ENCODE measurements at places on chromosomes 3 and 15. TPM values are rescaled to one million over a fixed set of nuclear protein-coding genes. Genes with fewer than 3 reads are reported as not detected.

DNA sequence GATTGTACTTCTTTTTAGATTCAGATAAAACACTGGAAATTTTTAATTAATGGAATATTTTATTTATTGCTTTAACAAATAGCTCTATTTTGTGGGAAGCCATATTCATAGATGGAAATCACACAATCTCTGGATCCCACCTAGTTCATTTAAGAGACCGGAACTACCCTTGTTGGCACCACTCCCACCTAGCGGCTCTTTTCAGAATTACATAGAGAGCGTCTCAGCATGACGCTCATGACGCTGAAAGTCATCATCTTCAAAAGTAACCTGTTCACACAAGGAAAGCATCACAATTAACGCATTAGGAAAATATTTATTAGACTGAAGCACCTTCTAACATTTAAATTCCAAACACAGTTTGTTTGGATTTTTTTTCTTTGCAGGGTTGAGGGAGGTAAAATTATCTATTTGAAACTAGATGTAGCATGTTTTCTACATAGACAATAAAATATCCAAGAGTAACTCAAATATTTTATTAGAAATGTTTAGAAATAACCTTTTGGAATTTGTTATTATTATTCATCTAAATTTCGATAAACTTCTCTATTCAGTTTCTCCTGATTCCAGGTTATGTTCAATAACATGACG, 214.9 kb upstream of the ARRDC4 start:
- no peak for DNase-seq

OTOL1 gene
- not detected for polyA plus RNA-seq

DNA sequence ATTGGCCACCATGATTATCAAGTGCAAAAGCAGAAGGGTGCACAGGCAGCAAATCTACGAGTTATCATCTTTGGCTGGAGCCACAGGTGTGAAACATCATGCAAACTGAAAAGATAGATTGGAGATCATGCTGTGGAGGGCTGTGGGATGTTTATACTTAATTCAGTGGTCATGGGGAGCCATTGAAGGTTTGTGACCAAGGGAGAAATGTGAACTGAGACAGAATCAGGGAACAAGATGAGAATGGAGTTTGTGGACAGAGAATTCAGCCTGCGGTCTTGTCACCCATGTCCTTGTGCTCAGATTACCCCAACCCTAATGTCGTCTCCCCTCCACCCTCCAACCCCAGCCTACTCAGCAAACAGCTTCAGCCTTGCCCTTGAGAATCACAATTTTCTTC, 62.9 kb upstream of the ACAN start:
- no peak for DNase-seq

ANKUB1 gene
- polyA plus RNA-seq = not detected

- no peak for DNase-seq
Measured at GRCh38 chr3:5264093-5264600, 76.6 kb downstream of the EDEM1 start.

GRCh38 chr3:190097025-190097424, 23.7 kb downstream of the P3H2 start:
- DNase-seq = no peak

GRCh38 chr15:69328080-69328479, 29.4 kb downstream of the PAQR5 start:
- no peak for DNase-seq

PLXNA1 gene
- polyA plus RNA-seq = 33.4 TPM

GRCh38 chr3:26590919-26591484, 31.6 kb upstream of the LRRC3B start:
- DNase-seq = no peak

DNA sequence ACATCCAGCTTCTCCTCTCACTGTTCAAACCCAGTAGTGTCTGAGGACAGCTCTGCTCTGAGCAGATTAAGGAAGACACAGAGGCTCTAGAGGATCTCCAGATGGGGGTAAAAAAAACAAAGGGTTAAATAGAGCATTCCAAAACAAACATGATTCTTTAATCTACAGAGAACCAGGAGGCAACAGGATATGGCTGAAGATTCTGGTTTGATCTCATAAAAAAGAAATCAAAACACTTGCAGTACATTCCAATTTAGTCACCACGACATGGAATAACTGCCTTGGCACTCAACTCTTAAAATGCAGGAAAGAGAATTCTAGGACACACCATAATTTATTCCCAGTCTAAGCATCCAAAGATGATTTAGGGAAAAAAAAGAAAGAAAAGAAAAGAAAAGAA, 32.0 kb downstream of the TM4SF4 start:
- no peak for DNase-seq

DNA sequence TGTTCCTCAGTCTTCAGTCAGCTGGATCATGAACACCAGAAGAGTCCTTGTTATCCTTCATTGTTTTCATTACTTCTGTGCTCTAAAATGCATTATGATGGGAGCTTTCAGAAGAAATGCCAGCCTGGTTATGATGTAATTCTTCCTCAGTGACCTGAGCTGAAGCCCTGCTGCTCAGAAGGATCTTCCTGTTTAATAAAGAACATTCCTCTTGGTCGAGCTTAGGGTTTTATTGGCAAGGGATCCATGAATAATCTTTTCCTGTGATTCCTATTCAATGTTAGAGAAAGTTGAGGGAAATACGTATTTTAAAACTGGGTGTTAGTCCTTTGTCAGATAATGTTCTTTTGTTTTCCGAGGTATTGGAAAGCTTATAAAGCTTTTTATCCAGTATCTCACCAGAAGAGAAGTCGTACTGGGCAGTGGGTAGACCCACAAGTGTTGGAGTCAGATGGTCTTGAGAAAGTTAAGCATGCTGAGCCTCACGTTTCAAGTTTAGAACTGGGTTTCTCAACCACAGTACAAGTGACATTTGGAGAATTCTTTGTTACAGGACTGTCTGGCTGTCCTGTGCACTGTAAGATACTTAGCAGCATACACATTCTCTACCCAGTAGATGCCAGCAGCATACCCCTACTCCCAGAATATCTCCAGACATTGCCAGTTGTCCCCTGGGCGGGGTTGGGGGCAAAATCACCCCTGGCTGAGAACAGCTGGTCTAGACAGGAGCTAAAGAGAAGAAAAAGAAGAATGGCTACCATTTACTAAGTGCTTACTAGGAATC, 212.3 kb upstream of the BHLHE40 start:
- no peak for DNase-seq

- DNase-seq = no peak
Measured at GRCh38 chr3:177522051-177522450, 324.8 kb upstream of the TBL1XR1 start.

DNA sequence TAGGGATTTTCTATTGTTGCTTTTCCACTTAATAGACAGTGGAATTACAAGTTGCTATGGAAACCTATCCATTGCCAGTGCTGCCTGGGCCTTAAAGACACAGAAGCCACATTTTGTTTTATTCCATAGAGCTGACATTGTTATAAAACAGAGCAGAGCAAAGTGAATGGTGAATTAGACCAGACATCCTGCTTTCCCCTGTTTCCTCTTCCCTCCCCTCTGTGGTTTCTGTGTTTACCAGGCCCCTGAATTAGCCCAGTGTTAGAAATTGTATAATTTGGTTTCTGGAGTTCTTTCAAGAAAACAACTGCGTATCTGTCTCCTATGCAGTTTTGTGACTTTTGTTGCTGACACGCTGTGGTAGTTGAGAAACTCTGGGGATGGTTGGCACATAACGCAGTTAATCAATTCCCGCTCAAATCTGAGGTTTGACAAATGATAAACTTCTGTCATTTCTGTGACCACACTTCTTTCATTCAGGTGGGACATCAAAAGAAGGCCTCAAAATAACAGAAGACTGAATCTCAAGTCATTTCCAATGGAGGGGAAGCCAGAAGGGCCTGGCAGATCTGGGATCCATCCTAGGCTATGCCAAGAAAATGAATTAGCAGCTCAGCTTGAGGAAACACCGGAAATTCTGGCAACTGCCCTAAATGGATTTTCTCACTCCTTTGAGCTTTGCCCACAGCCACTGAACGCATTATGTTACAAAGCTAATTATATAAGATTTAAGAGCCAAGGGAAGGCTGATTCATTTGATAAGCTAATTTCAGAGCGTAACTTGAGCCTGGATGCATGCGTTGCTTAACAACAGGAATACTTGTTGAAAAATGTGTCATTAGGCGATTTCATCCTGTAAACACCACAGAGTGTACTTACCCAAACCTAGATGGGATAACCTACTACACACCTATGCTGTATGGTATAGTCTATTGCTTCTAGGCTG, 46.9 kb downstream of the NR1D2 start:
- peak; percentile 70 for DNase-seq

TMEM62 gene
- polyA plus RNA-seq = 18.7 TPM

SNRPN gene
- polyA plus RNA-seq = 243 TPM

DLL4 gene
- 7.3 TPM for polyA plus RNA-seq
